ENCODE measurements at places on chromosomes 11 and 22.
A peak's percentile ranks its signal among the peaks of the same experiment; 100 is the strongest.

GRCh38 chr11:70325824-70326223 is 55.3 kb downstream of the PPFIA1 start:
- no peak for DNase-seq

DNA sequence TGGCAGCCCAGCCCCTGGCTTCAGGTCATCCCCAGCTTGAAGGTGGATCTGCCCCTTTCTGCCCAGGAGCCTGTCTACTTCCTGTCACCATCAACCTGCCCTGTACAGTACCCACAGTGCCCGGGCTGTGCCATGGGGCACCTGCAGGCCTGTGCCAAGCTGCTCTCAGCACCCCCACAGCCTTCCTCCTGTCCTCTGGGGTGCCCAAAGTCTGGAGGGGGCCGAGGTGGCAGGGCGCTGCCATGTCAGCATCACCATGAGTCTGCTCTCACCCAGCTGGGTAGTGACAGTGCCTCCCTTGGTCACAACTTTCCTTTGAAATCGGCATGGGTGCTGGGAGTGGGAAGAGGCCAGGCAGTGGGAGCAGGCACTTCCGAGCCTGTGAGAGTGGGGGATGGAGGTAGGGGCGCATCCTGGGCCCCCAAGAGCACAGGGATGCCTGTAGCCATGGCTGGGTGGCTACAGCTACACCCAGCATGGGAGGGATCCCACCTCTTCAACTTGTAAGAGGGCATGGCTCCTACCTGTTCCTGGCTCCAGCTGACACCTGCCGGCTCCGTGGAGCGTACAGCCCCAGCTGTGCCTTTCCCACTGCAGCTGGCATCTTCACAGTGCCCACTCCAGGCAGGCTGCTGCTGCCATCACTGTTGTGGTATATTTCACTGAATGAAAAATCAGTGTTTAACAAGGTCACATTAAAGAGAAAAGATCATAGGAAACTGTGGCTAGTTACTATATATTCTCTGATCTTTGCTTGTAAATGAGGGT is 42.9 kb downstream of the RNF169 start:
- no peak for DNase-seq

- no peak for DNase-seq
Measured at GRCh38 chr11:129546266-129546665, 170.6 kb downstream of the BARX2 start.

DNA sequence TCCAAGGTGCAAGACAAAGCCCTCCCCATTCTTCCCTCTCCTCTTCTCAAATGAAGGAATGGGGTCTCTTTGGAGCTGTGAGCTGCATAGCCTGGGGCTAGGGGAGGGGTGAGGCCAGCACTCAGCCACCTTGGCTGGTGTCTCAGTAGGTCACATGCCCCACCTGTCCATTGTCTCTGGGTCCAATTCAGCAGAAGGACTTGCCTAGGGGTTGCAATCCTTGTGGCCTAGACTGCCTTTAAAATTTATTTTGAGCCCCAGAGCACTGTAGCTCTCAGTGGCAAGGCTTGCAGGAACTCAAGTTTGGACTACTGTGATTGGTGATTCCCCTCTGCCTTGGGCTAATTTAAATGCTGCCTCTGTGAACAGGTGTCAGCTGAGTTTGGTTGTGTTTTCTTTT is 336.7 kb downstream of the DDX10 start:
- DNase-seq: no peak

DNA sequence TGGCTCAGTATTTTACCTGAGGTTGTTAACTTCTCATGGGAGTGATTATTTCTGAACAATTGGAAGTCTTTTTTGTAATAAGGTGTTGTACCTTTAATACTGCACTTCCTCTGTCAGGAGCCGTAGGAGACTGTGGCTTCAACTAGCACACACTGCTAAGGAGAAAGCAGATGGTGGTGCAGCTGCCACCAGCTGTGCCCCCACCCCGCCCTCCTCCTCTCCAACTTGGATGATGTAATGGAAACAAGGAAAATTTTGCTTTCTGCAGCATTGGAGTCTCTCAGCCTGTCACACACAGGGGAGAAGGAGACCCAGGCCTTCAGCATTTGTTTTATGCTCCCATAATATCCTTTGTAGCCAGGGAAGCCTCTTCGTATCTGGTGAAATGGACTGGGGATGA is 91.2 kb downstream of the TEAD1 start:
- DNase-seq: peak; percentile 89

DNA sequence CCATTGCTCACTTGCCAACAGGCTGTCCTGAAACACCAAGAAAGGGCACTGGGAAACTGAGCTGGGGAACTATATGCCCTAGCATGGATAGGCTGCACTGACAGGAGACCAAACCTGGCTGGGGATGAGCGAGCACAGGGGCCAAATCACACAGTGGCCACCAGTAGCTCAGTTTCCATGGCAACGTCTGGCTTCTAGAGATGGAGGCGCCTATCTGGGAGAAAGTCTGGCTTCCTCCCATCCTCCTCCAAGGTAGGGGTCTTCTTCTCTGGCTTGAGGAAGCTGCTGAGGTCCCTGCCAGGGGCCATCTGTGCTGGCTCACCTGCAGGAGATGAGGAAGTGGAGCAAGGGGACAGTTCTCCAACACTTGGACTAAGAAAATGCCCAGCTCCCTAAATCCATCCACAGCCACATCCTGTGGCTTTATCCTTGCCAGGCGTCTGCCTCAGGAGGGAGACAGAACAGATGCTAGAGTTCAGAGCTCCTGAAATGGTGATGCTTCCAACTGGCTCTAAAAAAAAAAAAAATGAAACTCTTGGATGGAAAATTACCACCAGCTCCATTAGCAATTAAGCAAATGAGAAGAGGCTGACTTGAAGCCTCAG is 48.3 kb downstream of the SYT13 start:
- DNase-seq: no peak

DNA sequence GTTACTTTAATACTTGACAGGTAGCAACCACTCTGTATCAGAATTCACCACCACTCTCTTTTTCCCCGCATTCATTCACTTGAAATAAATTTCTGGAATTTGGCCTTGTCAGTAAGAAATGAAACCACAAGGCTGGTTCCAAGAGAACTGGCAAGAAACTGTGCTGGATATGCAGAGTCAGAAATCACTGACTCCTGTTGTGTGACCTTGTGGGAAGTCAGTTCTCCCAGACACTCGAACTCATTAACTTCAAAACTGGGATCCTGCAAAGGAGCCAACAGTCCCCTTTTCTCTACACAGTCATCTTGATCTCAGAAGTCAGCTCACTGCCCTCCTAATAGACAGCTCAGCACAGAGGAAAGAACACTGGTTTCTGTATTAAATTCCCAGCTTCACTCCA is 142.7 kb downstream of the LRRC4C start:
- no peak for DNase-seq

All from NCI-H1694 (cell line).